Epithelial cell of alveolus of lung (primary cell): ENCODE measurements at places on chromosomes 7 and 10. TPM values are rescaled to one million over a fixed set of nuclear protein-coding genes. Genes with fewer than 3 reads are reported as not detected.

Gene ASB10
- not detected in 2 replicates for total RNA-seq

Gene SPDYE2B
- total RNA-seq = not detected in 2 replicates

Gene GIMAP4
- 1.4 TPM in 1 of 2 replicates, not detected in the other for total RNA-seq

Gene CBX3
- total RNA-seq = 88.3 and 89.8 TPM in 2 replicates

Gene IFIT1B
- total RNA-seq = under 0.01 TPM in 1 of 2 replicates, not detected in the other

Gene BAMBI
- total RNA-seq = 15.5 and 23.4 TPM in 2 replicates

Gene FBXO24
- total RNA-seq = 0.65 and 2.9 TPM in 2 replicates

Gene R3HCC1L
- 6.2 and 14.1 TPM in 2 replicates for total RNA-seq

Gene MKI67
- 16.5 and 19.7 TPM in 2 replicates for total RNA-seq

Gene PRLHR
- not detected in 2 replicates for total RNA-seq

Gene LRRC4
- total RNA-seq = 0.16 TPM in 1 of 2 replicates, not detected in the other

Gene SPDYE16
- not detected in 2 replicates for total RNA-seq

Gene ANKRD22
- total RNA-seq = not detected in 2 replicates

Gene EPHB4
- total RNA-seq = 48.5 and 62.8 TPM in 2 replicates

Gene WDR86
- total RNA-seq = 1.7 and 16.6 TPM in 2 replicates

Gene SEMA3C
- 31.9 and 102 TPM in 2 replicates for total RNA-seq

Gene WEE2
- not detected in 2 replicates for total RNA-seq

Gene NODAL
- total RNA-seq = not detected in 2 replicates

Gene FAM221A
- 0.16 and 2.1 TPM in 2 replicates for total RNA-seq

Gene TEX36
- total RNA-seq = not detected in 2 replicates

Gene CFAP70
- 0.13 and 0.64 TPM in 2 replicates for total RNA-seq

Gene TMEM196
- total RNA-seq = 0.24 TPM in 1 of 2 replicates, not detected in the other

Gene EBLN1
- not detected in 2 replicates for total RNA-seq

Gene PIK3AP1
- 0.78 TPM in 1 of 2 replicates, not detected in the other for total RNA-seq

Gene TUBB8
- total RNA-seq = under 0.01 TPM in 1 of 2 replicates, not detected in the other
